BJ (cell line): ENCODE measurements at places on chromosomes 2 and 18. TPM values are rescaled to one million over a fixed set of nuclear protein-coding genes. Genes with fewer than 3 reads are reported as not detected.

DNA sequence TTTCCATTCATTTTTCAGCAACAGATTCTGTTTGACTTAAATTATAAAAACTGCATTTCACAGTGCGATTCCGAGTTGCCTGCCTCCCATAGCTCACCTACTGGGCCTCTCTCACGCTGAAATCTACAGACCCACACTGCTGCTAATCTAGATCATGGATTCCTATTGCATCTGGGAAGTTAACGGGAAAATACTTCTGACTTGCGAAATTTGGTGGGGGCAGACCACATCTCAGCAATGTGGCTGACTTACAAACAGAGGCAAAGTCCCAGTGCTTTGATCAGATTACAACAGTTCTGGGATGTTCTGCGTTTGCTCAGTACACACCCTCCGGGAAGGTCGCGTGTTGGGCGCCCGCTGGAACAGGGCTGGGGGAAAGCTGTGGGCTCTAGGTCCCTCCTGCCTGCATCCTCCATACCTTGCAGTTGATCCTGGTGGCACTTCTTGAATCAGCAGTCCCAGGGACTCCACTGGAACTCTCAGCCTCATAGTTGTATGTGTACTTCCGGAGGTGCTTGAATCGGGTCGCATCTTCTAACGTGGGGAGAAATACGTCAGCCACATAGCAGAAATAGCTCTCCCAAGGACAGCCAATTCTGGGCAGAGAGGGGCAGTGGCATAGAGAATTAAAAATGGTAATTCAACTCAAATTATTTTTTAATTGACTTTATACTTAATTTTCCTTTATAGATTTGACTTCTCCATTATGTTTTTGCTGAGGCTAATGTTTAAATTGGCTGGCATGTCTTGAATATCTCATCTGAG, 1.7 kb downstream of the APOB start:
- no peak for DNase-seq

DNA sequence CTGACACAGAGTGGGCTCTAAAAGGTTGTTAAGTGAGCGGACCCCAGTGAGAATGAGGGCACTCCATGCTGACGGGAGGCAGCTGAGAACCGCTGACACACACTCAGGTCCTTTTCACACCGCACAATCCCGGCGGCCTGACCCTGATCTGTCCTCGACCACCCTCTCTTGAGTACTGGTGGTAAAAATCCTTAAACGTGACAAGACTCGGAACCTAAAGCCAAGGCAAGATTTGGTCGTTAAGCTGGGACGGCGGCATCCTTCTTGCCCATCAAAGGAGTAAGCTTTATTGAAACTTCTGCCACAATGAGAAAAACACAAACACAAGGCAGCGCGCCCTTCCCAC, 569 bp downstream of the TMX3 start:
- no peak for DNase-seq

GRCh38 chr18:59516356-59517155, 157.5 kb upstream of the LMAN1 start:
- DNase-seq = no peak

The CHRNA1 gene
- 0.20 TPM in 1 of 2 replicates, not detected in the other for polyA plus RNA-seq

The CPO gene
- not detected in 2 replicates for polyA plus RNA-seq

The CNPPD1 gene
- 43.5 and 66.9 TPM in 2 replicates for polyA plus RNA-seq

The CREG2 gene
- polyA plus RNA-seq = not detected in 2 replicates

The POTEJ gene
- polyA plus RNA-seq = 0.02 TPM in 1 of 2 replicates, not detected in the other

The CCDC88A gene
- polyA plus RNA-seq = 18.7 and 32.9 TPM in 2 replicates

The RAB27B gene
- polyA plus RNA-seq = 0.25 and 0.33 TPM in 2 replicates

The RNF103 gene
- polyA plus RNA-seq = 8.2 and 18.3 TPM in 2 replicates
